ENCODE measurements at places on chromosomes 6 and 20. TPM values are rescaled to one million over a fixed set of nuclear protein-coding genes. Genes with fewer than 3 reads are reported as not detected.

The OOEP gene
- not detected for total RNA-seq

The CST2 gene
- not detected for total RNA-seq

The MICA gene
- total RNA-seq, result 155 TPM

The TRPC4AP gene
- 94.4 TPM for total RNA-seq

The NRN1 gene
- total RNA-seq, result 105 TPM

The KCNQ2 gene
- total RNA-seq, result not detected

The TMEM30A gene
- total RNA-seq, result 198 TPM

The GSTA5 gene
- total RNA-seq, result not detected

The VIP gene
- total RNA-seq, result not detected

The RNF144B gene
- total RNA-seq, result 5.4 TPM

All from M059J (cell line).